HT-29 (cell line): ENCODE measurements at places on chromosomes 6 and 20. TPM values are rescaled to one million over a fixed set of nuclear protein-coding genes. Genes with fewer than 3 reads are reported as not detected.

- DNase-seq: no peak
Observed at GRCh38 chr20:48541581-48542071, 286.2 kb downstream of the PREX1 start.

DNA sequence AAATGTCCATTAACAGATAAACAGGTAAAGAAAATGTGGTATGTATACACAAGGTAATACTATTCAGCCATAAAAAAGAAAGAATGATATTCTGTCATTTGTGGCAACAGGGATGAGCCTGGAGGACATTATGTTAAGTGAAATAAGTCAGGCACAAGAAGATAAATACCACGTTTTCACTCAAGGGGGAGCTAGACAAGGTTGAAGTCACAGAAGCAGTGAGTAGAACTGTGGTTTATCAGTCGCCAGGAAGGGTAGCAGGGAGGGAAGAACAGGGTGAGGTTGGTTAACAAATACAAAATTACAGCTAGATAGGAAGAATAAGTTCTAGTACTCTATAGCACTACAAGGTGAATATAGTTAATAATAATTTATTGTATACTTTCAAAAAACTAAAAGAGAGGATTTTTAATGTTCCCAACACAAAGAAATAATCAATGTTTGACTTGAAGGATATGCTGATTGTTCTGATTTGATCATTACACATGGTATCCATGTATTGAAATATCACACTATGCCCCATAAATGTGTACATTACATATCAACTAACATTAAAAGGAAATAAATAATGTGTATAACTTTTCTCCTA is 21.1 kb downstream of the RTN4IP1 start:
- DNase-seq: peak; percentile 84

GRCh38 chr6:22102671-22103070 is 194.2 kb downstream of the PRL start:
- no peak for DNase-seq

GRCh38 chr6:116611056-116611455 is 5.2 kb upstream of the RSPH4A start:
- no peak for DNase-seq

PNLDC1 gene
- total RNA-seq: not detected in 2 replicates

TP53RK gene
- 40.2 and 44.7 TPM in 2 replicates for total RNA-seq

GRCh38 chr20:58526411-58526810 is 11.2 kb upstream of the APCDD1L start:
- no peak for DNase-seq

DNA sequence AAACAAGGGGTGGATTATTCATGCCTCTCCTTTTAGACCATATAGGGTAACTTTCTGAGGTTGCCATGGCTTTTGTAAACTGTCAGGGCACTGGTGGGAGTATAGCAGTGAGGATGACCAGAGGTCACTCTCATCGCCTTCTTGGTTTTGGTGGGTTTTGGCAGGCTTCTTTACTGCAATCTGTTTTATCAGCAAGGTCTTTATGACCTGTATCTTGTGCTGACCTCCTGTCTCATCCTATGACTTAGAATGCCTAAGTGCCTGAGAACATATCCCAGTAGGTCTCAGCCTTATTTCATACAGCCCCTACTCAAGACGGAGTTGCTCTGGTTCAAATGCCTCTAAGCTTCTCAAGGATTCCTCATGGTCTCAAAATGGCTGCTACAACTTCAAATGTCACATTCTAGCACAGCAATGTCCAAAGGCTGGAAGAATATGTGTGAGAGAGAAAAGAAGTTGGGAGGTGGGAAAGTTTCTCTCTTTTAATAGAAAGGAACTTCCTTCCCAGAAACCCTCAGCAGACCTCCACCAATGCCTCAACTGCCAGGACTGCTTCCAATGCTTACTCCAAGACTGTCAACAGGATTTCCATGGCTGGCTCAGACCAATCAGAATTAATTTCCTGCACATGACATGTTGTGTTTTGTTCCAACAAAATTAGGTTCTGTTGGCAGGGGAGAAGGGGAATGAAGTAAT is 46.6 kb upstream of the SLC9A8 start:
- no peak for DNase-seq

NRM gene
- total RNA-seq: 16.2 and 18.3 TPM in 2 replicates

- no peak for DNase-seq
Observed at GRCh38 chr6:121767211-121767610, 331.8 kb downstream of the GJA1 start.

DNA sequence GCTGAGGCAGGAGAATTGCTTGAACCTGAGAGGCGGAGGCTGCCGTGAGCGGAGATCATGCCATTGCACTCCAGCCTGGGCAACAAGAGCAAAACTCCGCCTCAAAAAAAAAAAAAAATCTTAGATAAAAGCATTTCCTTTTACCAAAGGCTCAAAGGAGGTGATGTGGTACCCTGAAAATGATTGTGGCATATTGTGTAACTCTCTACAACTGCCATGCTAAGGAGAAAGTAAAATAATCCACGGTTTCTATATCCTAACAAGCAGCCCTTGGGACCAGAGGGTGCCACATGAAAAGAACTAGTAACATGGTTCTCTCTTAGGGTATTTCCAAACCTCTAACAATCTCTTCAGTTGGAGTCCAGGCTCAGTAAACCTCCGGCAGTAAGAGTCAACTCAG is 38.8 kb upstream of the SLA2 start:
- DNase-seq: no peak

BMP6 gene
- not detected in 2 replicates for total RNA-seq

- DNase-seq: no peak
Observed at GRCh38 chr6:4533576-4533975, 242.6 kb upstream of the CDYL start.

DNA sequence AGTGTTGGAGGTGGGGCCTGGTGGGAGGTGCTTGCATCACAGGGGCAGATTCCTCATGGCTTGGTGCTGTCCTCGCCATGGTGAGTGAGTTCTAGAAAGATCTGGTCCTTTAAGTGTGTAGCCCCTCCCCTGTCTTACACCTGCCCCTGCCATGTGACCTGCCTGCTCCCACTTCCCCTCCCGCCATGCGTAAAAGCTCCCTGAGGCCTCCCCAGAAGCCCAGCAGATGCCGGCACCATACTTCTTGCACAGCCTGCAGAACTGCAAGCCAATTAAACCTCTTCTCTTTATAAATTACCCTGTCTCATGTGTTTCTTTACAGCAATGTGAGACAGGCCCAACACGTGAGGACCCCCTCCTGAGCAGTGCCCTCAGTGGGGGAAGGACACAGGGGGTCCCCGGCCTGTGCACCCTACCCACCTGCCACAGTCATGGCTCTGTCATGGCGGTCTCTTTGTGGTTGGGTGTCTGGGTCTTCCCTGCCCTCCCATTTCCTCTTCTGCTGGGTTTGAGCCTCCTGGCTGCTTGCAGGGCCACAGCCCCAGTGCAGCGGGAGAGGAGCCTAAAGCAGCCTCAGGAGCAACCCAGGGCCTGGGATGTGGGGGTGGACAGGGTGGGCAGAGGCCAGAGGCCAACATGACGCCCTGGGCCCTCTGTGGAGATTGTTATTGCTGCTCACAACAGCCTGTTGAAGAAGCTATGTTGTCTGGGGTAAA is 87.2 kb upstream of the QKI start:
- DNase-seq: no peak

- DNase-seq: no peak
Observed at GRCh38 chr20:43925215-43925614, 10.6 kb downstream of the TOX2 start.

DNA sequence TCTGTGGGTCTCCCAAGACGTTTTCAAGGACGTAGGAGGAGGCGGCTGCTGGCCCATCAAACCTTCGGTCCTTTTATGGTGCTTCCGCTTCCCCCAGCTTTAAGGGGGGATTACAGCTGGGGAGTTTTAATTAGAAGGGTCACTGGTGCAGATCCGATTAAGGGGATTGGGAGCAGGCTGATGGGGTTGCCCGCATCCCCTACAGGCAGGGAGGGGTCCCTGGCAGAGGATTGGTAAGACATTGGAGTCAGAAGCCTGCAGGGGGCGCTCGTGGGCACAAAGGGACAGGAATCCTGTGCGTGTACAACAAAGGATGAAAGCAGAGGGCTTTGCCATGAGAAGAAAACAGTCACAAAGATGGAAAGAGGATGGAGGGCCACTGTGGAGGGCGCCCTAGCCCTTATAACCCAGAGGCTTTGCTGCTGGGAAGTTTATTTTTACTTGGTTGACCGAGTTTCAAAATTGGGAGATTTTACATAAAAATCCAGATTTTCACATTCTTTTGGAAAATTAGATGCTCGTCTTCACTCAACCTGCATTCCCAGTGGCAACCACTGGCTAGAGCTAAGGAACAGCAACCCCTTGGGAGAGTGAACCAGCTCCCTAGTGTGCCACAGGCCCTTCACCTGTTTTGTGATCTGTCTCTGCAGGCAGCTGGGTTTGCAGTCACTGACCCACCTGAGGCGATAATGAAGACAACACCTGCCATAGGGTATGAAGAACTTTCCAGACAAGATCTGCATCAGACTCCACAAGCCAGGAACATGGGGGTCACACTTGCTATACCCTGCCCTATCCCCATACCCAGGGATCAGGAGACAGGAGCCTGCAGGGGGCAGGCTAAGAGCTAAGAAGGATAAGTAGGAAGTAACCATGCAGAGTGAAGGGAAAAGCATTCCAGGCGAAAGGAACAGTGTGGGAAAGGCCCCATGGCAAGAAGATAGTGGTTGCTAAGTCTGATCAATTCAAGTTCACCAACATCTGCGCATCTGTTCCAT is 97.7 kb downstream of the KCNB1 start:
- peak; percentile 84 for DNase-seq

DNA sequence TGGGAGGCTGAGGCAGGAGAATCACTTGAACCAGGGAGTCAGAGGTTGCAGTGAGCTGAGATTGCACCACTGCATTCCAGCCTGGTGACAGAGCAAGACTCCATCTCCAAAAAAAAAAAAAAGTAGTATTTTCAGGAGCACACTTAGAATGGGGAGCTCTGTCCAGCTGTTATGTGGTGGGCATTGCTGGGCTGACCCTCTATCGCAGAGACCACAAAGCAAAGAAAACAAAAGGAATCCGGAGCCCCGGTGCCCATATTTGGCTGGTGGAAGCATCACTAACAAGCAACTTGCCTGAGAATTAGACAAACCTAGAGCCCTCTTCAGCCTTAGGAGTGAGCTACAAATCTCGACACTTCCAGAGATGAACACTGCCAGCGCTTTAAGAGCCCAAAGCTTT is 137.3 kb upstream of the GPR6 start:
- DNase-seq: no peak

DNA sequence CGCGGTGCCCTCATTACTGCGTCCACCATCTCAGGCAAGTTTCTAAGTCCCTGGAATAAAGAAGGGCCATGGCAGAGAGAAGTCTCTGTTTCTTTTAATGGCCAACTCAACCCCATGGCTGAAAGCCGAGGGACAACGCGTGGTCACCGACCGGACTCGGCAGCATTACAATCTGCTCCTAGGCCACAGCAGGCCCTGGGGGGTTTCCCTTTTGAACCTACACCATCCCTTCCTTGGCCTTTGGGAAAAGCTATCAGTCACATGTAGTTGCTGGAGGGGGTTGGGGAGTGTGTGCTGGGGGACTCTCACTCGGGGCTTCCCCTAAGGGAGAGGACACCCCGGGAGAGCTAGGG is 11.1 kb upstream of the FAM83C start:
- no peak for DNase-seq

GRCh38 chr20:44594730-44595129 is 12.4 kb downstream of the PKIG start:
- DNase-seq: no peak

DNA sequence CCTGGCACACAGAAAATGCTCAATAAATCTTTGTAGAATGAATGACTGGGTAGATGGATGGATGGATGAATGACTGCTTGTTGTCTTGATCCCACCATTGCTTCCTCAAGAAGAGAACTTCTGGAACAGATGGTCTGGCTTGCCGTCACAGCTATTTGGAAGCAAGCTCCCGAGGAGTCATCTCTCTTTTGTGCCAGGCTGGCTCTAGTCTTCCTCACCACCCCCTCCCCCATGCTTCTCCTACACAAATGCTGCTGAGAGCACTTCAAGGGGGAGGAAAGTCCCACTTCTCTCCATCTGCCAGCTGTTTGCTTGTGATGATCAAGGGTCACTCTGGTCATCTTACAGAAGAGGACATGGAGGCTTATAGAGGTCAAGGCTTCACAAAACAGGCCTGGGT is 11.6 kb upstream of the KCNG1 start:
- DNase-seq: no peak

DNA sequence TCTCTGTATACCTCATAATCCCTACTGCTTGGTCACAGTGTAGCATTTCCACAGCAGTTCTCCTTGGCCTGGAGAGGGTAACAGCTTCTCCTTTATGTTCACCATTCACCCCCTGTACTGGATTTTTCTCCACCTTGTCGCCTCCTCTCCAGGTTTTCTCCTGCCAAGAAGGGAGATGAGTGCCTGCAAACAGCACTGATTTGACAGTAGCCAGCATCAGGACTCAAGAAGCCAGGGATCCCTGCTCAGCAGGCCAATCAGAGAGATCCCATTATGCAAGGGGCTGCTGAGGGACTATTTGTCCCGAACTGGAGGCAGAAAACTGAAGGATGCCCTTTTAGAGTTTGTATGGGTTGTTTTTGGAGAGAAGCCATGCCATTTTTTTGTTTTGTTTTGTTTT is 68.6 kb upstream of the RIPOR2 start:
- DNase-seq: no peak

- no peak for DNase-seq
Observed at GRCh38 chr6:113619077-113619476, 238.1 kb upstream of the MARCKS start.

DNA sequence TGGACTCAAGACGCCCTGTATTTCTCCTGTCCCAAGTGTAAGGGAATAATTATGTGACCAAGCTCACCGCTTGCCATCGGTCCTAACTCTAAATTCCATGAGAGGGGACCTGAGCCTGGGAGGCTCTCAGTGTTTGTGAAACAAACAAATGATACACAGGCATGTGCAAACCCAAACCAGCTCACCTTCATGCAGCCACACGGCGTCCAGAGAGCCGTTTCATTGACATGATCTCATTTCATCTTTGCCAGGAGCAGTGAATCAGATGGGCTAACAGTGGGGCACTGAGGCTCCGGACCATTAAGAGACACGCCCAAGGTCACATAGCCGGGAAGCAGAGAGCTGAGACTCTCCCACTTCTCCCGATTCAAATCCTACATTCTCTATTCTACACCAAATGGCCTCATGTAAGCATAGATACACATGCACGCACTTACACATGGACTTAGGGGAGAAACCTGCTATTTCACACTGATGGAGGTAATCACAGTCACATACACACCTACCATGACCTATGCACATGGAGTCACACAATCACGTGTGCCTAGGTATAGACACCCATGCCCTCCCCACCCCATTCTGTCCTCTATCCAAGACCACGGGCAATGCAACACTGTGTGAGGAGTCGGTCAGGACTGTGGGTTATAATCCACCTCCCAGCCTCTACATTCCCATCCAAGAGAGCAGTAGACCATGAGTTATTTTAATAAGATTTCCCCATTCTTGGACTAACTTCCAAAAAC is 1.1 kb downstream of the BNIP5 start:
- no peak for DNase-seq

TUBB gene
- total RNA-seq: 935 and 959 TPM in 2 replicates

NDUFAF4 gene
- 10.3 and 11.8 TPM in 2 replicates for total RNA-seq
